ENCODE measurements at places on chromosomes 5 and 9.

DNA sequence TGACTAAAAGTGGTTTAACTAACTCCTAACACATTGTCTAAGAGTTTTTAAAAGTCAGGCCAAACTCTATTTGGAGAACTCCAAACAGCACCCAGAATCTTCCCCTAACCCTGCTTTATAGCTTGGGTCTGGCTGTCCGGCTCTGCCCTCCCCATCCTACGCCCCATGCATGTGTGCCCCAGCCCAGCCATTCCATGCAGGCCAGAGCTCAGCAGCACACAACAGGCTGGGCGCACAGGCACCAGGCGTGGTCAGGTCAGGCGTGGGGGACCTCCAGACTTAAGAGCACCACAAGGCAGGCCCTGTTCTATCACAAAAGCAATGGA is 31.1 kb downstream of the SHB start:
- DNase-seq, result no peak

DNA sequence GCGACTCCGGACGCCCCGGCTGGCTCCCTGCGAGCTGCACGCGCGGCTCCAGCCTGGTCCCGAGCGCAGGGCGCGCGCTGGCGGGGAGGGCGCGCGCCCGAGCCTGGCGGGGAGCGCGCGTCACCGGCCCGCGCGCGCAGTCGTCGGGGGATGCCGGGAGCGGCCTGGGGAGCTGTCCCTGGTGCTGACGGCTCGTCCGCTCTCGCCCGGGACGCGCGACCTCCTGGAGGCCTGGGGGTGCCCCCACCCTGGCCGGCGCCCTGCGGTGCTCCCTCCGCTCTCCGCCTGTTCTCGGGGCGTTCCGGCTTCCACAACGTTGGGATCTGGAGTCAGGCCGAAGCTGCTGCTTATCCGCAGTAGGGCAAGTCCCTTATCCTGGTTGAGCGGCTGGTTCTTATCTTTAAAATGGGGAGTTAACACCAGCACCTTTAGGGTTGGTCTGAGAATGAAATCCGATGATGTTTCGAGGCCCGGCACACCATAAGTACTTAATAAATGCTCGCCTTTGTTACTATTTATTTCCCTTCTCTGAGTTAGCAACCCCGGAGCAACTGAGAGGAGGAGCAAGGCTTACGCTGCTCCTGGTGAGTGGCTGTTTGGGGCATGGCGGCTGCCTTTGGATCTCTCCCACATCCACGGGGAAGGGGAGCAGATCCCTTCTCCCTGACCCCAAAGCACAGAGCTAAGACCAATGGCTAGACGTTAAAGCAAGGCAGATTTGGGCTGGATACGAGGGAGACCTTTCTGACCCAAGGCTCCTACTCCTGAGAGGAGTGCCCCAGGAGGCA is at the start of gene FAM163B:
FAM163B (minus strand) TSS at position 79 of the 788 bp plus-strand sequence. CDS start 29,166 bp downstream, outside the sequence.
- DNase-seq, result no peak

DNA sequence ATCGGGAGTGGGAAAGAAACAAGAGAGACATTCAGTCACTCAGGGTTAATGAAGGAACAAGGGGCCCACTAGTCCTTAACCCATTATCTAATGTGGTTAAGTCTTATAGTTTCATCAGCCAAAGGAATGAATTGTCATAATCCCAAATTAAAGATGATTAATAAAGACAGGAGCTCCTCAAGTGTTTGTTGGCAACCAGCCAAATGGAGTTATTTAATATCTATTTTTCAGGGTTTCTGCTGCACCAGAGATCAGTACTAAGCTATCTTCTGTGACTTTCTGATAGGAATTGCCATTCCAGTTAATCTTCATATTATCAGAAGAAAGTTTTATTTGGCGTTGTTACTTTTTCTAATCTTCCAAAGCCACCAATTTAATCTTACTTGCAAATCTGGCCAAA is 34.0 kb upstream of the FCHO2 start:
- no peak for DNase-seq

DNA sequence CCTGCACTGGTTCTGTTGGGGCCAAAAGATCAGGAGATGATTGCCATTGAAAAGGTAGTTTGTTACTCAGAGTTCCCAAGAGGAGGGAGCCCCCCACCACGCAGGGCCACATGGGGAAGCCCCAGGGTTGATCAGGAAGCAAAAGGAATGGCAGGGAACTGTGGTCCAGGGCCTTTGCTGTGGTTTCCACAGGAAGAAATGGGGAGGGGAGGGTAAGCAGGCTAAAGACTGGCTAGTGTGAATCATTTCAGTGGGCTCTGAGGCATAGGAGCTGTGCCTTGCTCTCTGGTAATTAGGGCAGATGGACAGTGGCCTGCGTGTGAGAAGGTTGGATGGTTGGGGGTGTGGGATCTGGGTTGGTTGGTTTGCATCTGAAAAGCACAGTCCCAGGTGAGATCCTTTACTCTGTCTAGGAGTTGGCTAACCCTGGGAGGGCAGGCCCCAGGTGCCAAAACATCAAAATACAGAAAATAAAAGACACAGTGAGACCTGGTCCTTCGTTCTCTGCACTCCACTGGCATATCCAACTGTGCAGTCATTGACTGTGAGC is 66.1 kb downstream of the PTPDC1 start:
- DNase-seq, result no peak

DNA sequence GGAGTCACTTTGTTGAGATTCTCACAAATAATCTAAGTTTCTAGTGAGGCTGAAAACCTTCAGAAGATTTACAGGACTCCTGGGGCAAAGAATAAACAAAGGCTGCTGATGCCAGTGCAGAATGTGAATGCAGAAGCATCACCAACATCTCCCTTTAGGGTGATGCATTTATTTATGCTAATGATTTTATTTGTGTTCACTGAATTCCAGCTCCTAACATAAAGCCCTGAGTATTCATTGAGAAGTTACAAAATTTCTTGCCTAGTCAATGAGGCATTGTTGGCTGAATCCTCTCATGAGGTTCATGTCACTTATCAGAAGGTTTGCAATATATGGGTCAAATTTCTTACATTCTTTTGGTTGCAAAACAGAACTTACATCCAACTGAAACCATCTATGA is 70.0 kb downstream of the GRIN3A start:
- no peak for DNase-seq

DNA sequence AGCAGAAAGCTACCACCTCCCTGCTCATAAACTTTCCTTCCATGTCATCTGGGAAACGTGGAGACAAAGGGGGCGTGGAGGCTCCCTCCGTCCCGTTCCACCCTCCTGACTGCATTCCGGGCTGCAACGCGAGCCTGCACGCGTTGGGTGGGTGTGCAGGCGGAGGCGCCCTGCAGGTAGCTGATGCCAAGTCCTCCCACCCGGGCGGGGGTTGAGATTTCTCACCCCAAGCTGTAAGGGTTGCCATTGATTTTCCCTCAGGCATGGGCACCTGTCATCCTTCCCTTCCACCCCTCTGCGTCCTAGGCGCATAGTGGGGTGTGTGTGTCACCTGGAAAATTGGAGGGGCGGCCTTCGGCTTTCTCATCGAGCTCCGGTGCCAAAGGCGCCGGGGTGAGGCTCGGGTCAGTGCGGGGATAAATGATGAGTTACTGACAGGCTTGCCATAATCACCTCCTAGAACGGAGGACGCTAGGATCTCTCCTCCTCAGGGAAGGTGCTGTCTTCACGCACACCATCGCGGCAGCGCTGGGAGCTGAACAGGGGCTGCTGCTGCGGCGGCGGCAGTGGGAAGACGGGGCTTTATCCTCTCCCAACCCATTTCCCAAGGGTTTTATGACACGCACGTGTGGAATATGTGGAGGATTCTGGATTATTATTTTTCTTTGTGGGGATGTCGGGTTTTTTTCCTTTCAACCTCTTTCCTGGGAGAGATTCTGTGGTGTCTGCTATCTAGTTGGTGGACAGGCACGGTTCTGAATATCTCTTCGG is 973 bp downstream of the PLPPR1 start:
- no peak for DNase-seq

- no peak for DNase-seq
Measured at GRCh38 chr5:180291234-180291940, 496 bp downstream of the MAPK9 start.

GRCh38 chr5:122493091-122494021 is 181.3 kb downstream of the SNCAIP start:
- peak; percentile 50 for DNase-seq

DNA sequence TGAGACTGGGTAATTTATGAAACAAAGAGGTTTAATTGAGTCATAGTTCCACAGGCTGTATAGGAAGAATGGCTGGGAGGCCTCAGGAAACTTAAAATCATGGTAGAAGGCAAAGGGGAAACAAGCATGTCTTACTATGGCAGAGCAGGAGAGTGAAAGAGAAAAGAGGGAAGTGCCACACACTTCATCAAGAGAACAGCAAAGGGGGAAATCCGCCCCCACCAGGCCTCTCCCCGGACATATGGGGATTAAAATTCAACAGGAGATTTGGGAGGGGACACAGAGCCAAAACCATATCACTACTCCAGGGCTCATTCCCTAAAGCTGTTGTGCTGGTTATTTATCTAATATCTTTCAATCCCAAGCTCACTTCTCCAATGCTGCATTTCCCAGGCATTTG is 50.2 kb upstream of the NR3C1 start:
- no peak for DNase-seq

DNA sequence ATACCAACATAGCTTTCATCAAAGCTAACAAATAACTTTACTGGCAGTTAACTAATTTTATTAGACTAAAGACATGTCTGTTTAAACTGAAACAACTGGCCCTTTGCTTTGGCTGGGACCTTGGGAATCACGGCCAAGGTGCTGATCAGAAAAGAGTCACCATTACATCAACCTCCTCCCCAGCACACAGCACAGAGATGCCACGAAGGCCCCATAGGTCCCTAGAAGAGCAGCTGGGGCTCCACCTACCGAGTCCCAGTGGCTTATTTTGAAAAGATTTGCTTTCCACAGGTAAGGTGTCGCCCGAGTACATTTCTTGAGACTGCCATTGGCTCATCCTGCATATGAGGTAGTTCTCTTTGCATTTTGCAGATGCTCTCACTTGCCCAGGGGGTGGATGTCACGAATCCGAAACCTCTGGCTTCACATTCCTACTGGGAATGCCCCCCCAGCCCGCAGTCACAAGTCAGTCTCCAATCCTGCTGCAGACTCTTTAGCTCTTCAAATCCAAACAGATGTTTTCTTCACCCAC is 18.8 kb upstream of the HSD17B3 start:
- no peak for DNase-seq

GRCh38 chr5:96388176-96388575 is 44.9 kb downstream of the PCSK1 start:
- no peak for DNase-seq

- DNase-seq, result no peak
Measured at GRCh38 chr9:118613996-118614395, 755.2 kb downstream of the BRINP1 start.

- DNase-seq, result no peak
Measured at GRCh38 chr5:177967221-177967887, 28.7 kb downstream of the PROP1 start.

DNA sequence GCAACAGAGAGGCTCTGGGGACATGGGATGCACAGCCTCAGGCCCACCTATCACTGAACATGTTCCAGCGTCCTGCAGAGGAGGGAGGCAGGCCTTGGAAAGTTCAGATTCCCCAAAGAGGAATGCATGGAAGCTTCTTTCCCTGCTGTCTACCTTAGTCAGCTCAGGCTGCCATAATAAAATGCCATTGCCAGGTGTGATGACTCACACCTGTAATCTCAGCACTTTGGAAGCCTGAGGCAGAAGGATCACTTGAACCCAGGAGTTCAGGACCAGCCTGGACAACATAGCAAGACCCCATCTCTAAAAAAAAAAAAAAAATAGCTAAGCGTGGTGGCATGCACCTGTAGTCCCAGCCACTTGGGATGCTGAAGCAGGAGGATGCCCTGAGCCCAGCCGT is 24.5 kb upstream of the TOR1B start:
- no peak for DNase-seq

GRCh38 chr5:164868761-164869160 is 1363.3 kb downstream of the MAT2B start:
- no peak for DNase-seq

- no peak for DNase-seq
Measured at GRCh38 chr5:156920861-156921431, 42.1 kb downstream of the TIMD4 start.

DNA sequence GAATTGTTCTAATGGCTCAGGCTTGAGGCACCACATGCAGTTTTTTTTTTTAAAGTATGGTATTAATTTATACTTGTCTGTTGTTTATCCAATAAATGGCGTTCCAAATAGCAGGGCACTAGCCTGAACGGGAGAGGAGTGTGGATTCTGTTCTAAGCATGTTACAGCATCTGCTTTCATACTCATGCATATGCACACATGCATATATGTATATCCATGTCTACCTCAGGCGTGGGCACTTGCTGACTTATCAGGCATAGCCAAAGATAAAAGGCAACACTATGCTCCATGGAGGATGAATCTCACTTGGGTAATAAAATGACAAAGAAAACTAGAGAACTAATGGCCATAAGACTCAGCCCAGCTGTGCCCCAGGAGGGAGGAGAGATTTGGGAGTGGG is 393.8 kb downstream of the GADD45G start:
- DNase-seq, result no peak

- no peak for DNase-seq
Measured at GRCh38 chr5:167012123-167013034, 1279.1 kb upstream of the WWC1 start.

- peak; percentile 40 for DNase-seq
Measured at GRCh38 chr9:21789541-21790037, 12.8 kb upstream of the MTAP start.

DNA sequence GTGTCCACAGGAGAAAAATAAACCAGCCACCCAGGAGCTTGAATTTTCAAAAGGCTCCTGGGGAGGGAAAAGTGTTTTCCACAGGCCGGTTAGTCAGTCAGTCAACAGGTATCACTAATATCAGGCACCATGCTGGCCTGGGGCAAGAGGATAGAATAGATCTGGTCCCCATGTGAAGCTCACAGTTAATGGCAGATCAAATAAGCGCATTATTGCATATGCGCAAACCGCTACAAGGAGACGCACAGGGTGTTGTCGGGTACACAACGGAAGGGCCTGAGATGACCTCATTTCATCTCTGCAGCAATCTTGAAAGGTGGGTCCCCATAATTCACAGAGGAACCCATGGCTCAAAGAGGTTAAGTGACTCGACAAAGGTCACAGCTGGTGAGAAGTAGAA is 260.7 kb downstream of the CRB2 start:
- DNase-seq, result no peak

- DNase-seq, result peak; percentile 67
Measured at GRCh38 chr5:94523018-94523417, 95.4 kb downstream of the KIAA0825 start.

GRCh38 chr5:93273176-93273575 is 307.8 kb downstream of the NR2F1-AS1 start:
- no peak for DNase-seq

GRCh38 chr5:72507907-72508238 is 663 bp upstream of the ZNF366 start:
- no peak for DNase-seq

DNA sequence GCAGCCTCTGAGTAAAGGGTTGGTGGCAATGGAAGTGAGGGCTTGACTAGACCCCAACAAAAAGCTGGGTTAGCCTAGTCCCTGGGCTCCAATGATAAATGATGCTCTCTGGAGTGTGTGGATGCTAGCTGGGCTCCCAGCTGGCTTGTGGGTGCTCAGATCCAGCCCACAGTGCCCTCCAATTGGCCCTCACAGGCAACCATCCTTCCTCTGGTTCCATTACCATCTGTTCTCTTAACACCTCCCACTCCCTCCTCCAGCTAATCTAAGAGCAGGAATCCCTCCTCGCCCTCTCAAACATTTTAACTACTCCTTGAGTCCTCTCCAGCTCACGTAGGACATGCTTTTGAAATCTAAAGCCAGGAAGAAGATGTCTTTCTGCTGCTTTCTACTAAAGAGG is 25.2 kb upstream of the FRMD3 start:
- no peak for DNase-seq
